Activated CD4-positive, CD25-positive, alpha-beta regulatory T cell (primary cell): ENCODE measurements at places on chromosomes 5 and 9.

DNA sequence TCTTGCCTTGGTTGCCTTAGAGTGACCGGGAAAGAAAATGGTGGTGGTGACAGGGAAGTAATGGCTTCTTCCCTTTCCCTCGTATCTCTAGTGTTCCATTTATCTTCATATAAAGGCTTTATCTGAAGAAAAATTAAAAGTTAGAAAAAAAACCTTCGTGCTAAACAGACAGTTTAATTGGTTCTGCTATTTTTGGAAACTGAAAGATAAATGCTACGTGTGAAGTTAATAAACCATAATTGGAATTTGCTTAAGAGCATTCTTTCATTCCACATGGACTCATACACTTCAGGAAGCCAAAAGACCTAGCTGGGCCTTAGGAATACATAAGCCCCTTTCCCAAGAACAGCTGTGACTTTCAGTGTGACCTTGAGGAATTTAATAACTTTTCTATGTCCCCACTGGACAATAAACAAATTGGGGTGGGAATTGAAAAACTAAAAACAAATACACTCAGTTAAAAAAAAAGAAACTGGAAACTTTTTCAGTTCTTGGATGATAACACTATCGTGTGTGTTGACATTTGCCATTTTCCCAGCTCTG, 818.8 kb upstream of the WWC1 start:
- DNase-seq = no peak

DNA sequence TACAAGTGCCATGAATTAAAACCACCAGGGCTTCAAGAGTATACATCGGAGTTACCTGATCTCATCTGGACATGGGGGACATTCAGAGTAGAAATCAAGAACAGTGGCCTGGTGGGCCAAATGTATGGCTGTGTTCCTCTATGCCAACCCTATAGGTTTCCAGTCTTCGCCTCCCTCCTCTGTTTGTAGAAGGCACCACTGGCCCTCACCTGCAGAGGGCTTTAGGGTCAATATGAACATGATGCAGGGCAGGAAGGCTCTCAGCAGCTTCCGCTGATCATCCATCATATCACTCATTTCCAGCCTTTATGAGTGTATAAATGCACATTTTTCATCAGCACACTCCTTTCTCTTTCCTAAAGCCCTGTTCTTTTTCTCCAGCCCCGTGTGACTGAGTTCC, 555.5 kb upstream of the BRINP1 start:
- DNase-seq = no peak

DNA sequence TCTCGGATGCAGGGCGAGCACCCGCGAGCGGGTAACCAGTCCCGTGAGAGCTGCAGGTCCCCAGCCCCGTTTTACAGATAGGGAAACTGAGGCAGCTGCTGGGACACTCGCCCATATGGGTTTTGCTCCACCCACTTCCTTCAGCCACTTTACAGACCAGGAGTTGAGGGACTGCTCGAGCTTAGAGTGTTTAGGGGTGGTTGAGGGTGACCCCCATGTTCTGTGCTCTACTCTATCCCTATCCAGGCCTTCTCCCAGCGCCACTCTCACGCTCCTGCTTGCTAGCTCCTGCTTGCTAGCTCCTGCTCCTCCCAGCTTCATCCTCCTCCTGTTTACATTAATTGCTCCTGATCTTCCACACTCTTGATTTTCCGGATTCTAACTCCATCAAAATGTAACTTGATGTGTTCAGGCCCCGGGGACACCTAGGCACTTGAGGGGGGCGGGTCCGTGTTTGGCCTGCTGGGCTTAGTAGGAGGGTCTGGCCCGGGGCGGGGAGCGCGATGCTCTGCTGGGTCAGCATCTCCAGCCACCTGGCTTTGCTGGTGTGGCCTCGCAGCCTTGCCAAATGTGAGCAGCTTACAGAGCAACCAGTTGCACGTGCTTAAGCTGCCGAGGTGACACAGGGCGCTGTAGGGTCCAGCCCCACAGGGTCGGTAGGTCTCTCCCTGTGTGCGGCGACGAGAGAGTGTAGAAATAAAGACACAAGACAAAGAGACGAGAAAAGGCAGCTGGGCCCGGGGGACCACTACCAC, 1.5 kb upstream of the PTGES2 start:
- DNase-seq = no peak

DNA sequence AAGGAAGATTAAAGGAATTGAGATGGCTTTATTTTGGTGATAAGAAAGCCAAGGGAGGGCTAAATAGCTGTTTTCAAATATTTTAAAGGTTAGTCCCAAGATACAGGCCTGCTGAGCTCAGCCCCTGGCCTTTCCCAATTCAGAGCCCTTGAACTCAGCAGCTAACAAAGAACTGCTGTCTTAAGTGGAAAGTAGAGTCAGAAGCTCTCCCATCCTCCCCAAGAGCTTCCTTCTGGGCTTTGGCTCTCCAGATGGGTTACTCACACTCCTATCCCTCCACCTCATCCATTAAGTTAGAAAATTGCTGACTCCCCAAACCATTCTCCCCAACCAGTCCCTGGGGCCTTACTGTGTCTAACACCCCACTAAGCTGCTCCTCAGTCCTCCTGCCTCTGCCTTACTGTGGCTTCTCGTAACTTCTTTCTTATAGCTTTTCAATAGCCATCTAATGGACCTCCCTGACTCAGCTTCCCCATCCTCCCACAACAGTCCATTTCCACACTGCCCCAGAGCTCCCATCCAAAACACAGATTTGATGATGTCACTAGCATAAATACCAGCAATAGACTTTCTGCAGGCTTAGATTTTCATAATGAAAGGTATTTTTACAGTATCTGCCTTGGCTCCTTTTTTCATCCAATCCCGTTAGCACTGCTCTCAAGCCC, 239.1 kb downstream of the ENC1 start:
- DNase-seq = no peak

DNA sequence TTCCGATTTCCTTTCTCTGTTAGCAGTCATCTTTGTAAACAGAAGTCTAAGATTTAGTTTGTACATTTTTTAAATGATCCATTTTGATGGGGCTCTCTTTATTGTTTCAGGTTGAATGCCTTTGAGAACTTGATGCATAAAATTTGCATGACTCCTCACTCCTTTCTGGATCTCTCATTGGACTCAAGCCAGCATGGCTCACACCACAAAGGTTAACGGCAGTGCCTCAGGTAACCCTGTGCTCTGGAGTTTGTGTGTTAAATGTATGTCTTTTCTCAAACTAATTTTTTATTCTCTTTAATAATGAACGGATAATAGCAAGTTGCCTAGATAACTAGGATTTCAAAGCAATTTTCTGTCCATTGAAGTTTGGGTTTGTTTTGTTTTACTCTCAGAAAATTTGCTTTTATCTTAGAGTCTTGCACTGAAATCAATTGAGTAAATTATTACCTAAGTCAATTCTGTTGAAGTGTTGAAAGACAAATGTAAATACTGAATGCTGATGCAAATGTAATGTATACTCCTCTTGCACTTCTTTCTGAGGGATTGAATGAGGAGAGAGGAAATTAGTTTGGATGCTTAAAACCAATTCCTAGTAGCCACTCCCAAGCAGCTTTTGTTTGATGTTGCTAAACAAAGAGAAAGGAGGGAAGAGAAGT, 164.6 kb upstream of the DMRT1 start:
- DNase-seq = no peak

DNA sequence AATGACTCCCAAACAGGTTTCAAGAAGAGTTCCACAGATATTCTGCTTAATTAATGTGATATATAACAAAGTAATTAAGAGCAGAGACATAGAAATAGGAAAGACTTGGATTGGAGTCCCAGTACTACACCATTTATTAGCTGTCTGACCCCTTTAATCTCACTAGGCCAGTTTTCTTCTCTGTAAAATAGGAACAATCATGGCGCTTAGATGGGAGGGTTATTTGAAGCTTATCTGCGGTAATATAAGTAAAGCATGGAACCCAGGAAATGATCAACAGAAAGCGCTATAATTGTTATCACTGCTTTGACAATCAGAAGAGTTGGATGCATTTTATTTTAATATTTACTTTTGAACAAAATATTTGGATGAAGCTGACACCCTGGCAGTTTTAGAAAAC, 71.3 kb upstream of the IFNE start:
- DNase-seq = no peak

- DNase-seq = peak; percentile 23
These were observed 203.2 kb upstream of the IRX1 start for GRCh38 chr5:3392306-3392939.

DNA sequence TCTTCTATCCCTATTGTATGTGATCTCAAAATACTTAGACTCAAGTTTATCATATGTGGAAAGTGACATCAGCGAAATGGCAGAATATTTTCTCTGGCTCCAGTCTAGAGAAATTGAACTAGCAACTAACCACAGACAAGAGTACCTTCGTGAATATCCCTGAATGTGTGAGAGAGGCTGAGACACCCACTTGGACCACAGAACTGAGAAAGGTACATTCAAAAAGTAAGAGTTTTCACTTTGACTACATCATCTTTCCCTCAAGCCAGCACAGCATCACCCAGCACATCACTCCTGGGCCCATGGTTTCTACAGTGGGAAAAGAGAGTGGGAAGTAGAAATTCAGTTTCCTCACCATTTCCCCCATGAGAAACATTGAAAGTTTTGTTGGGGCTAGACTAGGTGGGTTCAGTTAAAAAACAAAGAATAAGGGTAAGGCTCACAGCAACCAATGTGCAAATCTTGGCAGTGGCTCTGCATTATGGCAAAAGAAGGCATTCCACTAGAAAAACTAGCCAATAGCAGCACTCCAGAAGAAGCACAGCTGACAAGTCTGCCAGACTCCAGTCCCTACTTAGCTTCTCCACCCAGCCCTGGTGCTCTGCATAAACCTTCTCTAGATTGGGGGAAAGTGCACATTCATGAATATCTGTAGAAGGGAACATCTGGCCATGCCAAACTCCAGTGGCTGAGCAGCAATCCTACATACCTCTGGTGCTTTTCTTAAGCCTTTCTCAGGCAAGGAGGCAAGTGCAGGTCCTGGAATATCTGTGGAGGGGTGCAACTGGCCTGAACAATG, 225.6 kb upstream of the VLDLR start:
- no peak for DNase-seq

DNA sequence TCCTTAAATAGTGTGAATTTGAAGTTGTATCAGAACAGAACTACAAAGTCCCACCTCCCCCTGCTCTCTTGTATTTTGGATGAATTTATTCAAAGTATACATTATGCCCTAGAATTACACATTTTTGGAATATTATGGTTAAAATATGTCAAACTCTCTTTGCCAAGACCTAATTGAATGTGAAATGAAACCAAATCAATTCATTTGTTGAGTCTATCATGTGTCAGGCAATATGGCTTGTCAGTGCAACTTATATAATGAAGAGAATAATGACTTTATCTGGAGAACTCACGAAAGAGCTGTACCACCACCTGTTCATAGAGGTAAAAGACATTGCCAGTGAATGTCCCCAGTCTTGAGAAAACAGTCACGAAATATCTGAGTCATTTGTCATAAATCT, 106.8 kb downstream of the TUSC1 start:
- no peak for DNase-seq
